IMR-90 (cell line): ENCODE measurements at places on chromosomes 12 and 14. TPM values are rescaled to one million over a fixed set of nuclear protein-coding genes. Genes with fewer than 3 reads are reported as not detected.

The CCDC198 gene
- polyA plus RNA-seq = not detected in 2 replicates

The CIROP gene
- 0.31 and 0.37 TPM in 2 replicates for polyA plus RNA-seq

The FAM90A1 gene
- 0.09 and 0.11 TPM in 2 replicates for polyA plus RNA-seq

The IL31 gene
- polyA plus RNA-seq = not detected in 2 replicates

The GLIPR1L2 gene
- polyA plus RNA-seq = 0.07 and 0.13 TPM in 2 replicates

The HNRNPA1 gene
- polyA plus RNA-seq = 631 and 747 TPM in 2 replicates

The CD163 gene
- polyA plus RNA-seq = not detected in 2 replicates

The COQ6 gene
- polyA plus RNA-seq = 25.7 and 28.6 TPM in 2 replicates

The SPIC gene
- not detected in 2 replicates for polyA plus RNA-seq

DNA sequence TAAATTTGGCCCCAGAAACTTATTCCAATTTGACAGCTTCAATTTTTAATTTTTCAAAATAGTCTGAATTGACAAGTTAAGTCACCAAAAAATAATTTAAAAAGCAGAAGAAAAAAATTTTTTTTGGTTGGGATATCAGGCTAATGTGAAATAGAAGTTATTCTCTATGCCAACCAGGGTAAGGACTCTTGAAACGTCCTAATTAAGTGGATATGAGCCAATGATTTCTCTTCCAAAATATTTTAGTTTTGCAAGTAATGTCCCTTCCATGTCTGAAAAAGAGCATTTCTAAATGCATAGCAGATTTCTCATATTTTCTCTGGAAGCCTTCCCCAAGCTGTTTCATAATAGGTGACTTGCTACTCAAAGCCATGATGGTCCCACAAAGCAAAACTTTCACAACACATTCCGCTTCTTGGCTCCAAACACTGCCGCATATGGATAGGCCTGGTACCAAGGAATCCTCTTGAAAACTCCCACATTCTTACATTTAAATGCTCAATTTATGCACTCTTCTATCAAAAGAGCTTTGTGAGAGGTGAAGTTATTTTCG is 65.1 kb downstream of the SIX6 start:
- DNase-seq = no peak

DNA sequence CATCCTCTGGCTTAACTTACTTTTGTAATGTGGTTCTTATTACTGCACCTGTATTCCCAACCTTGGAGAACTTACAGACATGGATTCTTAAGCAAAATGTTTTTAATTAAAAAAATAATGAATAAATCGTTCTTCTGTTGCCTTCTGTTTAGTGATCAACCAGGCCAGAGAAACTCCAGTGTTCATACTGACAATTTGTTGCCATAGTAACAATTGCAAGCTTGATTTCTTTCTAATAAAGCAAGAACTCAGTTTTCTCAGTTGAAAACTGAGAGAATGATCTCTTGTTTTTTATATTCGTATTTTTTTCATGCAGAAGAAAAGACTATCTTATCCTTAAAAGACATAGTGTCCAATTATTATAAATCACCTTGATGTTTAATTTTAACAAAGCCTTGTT is 106.5 kb upstream of the LMNTD1 start:
- DNase-seq = no peak

DNA sequence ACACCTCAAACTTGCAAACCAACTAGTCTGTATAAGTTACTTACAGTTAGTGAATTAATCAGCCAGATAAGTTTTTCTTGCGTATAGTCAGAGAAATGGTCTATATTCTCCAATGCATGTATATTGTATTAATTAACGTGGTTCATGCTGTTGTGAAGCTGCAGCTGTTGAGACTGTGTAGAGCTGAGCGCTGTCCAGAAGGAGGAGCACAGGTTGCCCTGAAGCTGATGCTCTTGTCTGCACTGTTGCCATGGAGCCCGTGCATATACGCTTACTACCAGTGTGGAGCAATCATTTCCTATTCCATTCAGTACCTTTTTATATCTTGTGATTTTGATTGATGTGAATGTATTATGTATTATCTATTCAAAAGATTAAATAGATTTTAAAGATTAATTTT is 74.3 kb upstream of the ARID2 start:
- peak; percentile 47 for DNase-seq

GRCh38 chr14:26841920-26842741 is 244.3 kb upstream of the NOVA1 start:
- peak; percentile 60 for DNase-seq

DNA sequence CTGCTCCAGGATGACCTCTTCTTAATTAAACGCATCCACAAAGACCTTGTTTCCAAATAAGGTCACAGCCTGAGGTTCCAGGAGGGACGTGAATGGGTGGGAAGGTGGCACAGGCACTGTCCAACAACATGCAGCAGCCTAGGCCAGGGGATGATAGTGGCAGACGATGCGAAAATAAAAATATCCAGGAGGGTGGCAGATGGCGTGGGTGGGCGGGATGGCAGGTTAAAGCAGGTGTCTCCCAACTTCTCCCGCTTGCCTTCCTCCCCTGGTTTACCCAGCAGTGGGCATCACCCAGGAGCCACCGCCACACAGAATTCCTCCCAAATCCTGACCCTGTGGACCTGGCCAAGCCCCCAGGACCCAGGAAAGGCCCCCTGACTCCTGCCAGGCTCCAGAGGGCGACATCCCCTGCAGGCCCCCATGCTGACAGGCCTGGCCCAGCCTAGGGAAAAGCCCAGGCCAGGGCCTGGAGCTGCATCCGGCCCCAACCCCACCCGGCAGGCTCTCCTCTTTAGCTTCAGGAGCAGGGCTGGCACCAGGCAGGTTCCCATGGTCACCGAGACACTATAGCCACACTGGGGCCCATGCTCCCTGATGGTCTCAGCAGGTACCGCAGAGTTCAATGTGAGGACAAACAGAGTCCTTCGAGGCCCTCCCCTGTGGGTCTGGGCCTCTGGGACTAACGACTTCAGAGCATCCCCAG is 9.7 kb downstream of the NCOR2 start:
- no peak for DNase-seq

DNA sequence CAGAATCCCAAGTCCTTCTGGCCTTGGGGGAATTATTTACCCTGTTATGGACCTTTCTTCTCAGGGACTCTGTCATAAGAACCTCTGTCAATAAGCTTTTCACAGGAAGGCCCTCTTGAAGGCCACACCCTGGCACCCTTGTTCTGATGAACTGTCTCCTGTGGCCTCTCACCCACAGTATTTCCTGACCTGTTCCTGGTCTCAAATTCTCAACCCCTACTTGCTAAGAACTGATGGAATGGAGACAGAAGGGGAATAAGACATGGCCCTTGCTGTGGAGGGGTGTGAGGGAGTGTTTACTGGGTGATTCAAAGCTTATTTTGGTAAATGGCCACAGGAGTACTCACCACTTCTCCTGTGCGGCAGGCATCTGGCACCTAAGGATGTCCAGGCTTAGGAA is 1082.9 kb downstream of the BCL11B start:
- no peak for DNase-seq

- DNase-seq = no peak
Measured at GRCh38 chr12:98744680-98745079, 99.6 kb downstream of the APAF1 start.

GRCh38 chr14:39621223-39621622 is 189.0 kb upstream of the FBXO33 start:
- no peak for DNase-seq

GRCh38 chr12:3035815-3036702 is 41.1 kb upstream of the TSPAN9 start:
- peak; percentile 21 for DNase-seq

GRCh38 chr12:1883513-1883912 is 34.9 kb downstream of the CACNA2D4 start:
- DNase-seq = no peak

DNA sequence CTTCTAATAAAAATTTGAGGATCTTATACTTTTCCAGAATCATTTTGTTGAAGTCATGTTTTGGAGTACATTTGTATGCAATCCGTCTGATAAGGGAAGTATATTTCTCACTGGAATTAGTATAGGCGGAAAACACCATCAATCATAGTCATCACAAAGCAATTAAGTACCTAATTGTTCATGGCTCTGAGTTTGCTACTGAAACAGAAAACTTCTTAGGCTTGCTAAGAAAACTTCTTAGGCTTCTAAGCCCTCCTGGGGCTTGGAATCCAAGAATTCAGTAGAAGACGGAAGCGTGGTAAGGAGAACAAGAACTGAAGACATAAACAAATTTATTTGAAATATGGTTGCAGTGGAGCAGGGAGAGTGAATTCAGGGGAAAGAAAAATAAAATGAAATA is 636.3 kb downstream of the DIO2 start:
- DNase-seq = no peak

DNA sequence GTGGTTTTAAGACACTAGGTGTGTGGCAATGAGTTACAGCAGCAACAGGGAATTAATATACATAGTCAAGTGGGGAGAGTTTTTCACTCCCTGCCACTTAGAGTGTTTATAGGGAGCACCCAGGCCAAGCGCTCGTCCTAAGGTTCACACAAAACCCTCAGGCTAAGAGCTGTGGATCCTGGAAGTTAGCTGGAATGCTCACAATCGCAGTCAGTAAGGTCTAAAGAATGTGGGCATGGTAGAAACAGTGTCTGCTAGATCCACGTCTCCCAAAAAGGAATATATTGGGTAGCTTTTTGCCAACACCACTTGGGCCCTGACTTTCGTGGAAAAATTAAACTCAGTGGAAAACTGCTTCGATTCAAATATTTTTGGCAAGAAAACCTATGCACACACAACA is 36.6 kb downstream of the STAB2 start:
- DNase-seq = no peak

GRCh38 chr12:5485454-5485853 is 53.5 kb downstream of the NTF3 start:
- DNase-seq = no peak

- no peak for DNase-seq
Measured at GRCh38 chr12:1523558-1524050, 70.8 kb downstream of the FBXL14 start.

- DNase-seq = no peak
Measured at GRCh38 chr14:102863381-102863780, 59.1 kb upstream of the AMN start.

DNA sequence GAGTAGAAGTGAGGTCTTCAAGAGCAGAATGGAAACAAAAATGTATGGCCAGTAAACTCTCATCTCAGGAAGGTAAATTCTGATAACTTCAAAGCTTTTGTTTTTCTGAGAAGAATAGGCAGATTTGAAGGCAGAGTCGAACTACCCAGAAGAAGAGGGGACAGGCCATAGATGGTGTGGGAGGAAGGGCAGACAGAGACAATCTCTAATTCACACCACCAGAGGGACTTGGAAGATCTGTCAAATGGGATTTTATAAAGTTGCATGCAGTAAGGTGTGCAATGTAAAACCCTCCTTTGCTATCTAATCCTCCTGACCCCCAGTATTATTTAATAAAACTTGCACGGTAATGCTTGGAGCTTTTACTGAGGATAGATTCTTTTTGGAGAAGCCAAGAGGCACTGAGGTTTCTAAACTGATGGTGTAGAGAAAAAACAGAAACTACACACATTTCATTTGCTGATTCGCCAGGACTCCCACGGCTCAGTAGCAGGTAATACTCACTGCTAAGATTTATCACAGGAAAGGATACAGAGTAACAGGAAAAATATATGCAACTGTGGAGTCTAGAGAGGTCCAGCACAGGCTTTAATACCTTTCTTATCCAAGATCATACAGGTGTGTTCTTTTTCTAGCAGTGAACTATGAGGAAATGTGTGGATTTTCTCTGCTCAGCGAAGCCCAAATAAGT is 18.3 kb downstream of the SLC38A2 start:
- no peak for DNase-seq

DNA sequence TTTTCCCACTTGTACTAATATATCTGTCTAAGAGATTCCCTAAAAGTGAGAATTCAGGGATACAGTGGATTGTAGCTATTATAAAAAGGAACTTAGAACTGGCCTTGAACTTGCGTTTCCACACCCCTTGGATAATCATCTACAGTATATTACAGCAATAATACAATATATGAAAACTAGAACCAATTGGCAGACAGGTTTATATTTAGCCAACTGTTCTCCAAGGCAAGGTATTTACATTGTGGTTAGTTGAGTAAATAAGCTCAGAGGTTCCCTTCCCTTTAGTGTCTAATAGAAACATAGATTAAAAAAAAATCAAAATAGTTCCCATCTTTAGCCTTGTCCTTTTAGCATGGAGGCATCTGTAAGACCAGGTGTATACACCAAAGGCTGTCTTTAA is 42.1 kb downstream of the LIMA1 start:
- peak; percentile 77 for DNase-seq

GRCh38 chr14:23877538-23878180 is 75.9 kb upstream of the DHRS4 start:
- no peak for DNase-seq
